GM13976 (cell line): ENCODE measurements at places on chromosomes 1 and 21.

DNA sequence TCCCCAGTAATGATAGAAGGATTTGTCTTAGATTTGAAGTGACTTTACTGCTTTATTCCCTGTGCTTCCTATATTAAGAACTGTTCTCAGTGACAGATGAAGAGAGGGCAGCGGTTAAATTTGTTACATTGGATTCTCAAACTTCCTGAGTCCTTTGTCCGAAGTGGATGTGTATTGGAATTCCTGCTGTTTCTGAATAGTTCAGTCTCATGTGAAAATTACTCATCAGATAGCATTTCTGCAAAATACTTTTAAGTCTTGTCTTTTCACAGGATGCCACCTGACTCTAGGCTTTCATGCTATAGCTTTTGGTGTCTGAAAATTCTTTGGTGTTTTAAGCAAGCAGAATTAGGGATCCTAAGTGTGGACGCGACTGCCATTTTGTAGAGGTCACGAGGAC lies 83.6 kb downstream of the PRDM2 start:
- no peak for DNase-seq

GRCh38 chr1:220565670-220566069 lies 37.7 kb downstream of the MARK1 start:
- DNase-seq: no peak

DNA sequence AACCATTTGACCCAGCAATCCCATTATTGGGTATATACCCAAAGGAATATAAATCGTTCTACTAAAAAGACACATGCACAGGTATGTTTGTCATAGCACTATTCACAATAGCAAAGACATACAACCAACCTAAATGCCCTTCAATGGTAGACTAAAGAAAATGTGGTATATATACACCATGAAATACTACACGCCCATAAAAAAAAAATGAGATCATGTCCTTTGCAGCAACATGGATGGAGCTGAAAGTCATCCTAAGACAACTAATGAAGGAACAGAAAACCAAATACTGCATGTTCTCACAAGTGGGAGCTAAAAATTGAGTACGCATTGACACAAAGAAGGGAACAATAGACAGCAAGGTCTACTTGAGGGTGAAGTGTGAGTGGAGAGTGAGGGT lies 72.0 kb downstream of the EIF4G3 start:
- DNase-seq: no peak

- peak; percentile 70 for DNase-seq
These were observed 5.2 kb upstream of the EXTL1 start for GRCh38 chr1:26016258-26016952.
